ENCODE measurements at places on chromosomes 4 and X.

GRCh38 chrX:19968276-19968675, 22.6 kb downstream of the BCLAF3 start:
- no peak for DNase-seq

GRCh38 chrX:124405868-124406267, 59.5 kb downstream of the SH2D1A start:
- no peak for DNase-seq

- no peak for DNase-seq
Measured at GRCh38 chr4:306551-306961, 1.3 kb upstream of the ZNF732 start.

- DNase-seq = peak; percentile 61
Measured at GRCh38 chr4:185587427-185588161, 52.3 kb upstream of the PDLIM3 start.

- no peak for DNase-seq
Measured at GRCh38 chrX:13897566-13897965, 80.7 kb upstream of the GPM6B start.

- peak; percentile 47 for DNase-seq
Measured at GRCh38 chrX:121308276-121308805, 260.9 kb downstream of the GLUD2 start.

- no peak for DNase-seq
Measured at GRCh38 chr4:53981567-53981966, 82.8 kb downstream of the CHIC2 start.

DNA sequence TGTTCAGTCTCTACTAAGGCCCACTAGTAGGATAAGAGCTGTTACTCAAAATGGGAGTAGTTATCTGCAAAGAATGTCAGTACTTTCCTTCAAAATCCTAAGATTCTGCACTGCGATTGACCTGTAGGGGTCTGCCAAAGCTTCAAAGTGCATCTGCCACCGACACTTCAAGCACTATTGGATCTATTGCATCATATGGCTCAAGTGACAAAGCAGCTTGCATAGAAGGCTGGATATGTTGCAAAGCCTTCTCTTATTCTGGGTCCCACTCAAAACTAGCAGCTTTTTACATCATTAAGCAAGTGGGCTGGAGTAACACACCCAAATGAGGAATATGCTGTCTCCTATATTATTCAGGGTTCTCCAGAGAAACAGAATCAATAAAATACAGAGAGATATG, 115.4 kb upstream of the EMCN start:
- DNase-seq = no peak

DNA sequence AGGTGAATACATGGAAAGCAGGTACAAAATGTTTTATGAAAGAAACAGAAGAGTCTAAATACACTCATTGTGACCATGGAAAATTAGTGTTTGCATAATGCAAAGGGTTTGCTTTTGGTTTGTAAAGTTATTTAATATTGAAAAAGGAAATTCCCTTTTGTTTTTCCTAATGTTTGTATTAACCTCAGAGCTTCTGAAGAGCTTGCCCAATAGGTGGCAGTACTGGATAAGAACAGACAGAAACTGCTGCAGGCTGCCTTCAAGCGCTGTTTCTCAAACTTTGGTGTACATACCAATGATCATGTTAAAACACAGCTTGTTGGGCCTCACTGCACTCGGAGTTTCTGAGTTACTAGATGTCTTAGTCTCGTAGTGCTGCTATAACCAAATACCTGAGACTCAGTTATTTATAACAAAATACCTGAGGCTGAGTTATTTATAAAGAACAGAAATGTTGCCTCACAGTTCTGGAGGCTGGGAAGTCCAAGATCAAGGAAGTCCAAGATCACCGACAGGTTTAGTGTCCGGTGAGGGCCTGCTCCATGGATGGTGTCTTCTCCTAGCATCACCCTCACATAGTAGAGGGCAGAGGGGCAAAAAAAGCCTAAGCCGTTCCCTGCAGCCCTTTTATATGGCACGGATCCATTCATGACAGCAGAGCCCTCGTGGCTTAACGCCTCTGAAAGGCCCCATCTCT, 54.2 kb downstream of the SUPT20HL2 start:
- DNase-seq = peak; percentile 25

- DNase-seq = no peak
Measured at GRCh38 chrX:122555925-122556324, 628.2 kb upstream of the GRIA3 start.

DNA sequence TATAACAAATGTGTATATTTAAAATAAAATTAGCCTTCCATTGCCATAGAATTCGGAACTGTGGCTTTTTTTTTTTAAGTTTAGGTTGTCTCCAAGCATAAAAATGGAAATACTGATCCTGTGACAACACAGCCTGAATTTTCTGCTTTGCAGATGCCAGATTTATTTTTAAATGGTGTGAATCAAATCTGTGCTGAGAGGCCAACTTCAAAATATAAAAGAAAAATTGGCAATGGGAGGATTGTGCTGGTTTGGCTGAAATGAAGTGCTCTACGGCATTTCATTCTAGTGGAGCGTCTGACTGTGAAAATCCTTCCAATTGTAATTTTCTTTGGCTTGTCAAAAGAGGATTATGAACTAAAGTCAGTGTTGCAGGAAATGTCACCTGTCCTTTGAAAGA, 580.3 kb upstream of the ZFP42 start:
- peak; percentile 30 for DNase-seq

DNA sequence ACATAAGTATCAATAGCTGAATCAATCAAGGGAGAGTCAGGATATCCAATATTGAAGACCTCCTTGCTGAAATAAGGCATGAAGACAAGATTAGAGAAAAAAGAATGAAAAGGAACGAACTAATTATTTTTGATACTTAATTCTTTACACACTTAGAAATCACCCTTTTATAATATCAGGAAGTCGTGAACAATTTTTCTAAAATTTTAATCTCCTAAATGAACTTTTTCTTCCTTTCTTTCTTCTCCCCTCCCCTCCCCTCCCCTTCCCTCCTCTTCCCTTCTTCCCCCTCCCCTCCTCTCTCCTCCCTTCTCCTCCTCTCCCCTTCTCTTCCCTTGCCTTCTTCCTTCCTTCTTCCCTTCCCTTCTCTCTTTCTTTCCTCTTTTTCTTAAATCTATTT, 872.1 kb upstream of the PCDH10 start:
- no peak for DNase-seq

DNA sequence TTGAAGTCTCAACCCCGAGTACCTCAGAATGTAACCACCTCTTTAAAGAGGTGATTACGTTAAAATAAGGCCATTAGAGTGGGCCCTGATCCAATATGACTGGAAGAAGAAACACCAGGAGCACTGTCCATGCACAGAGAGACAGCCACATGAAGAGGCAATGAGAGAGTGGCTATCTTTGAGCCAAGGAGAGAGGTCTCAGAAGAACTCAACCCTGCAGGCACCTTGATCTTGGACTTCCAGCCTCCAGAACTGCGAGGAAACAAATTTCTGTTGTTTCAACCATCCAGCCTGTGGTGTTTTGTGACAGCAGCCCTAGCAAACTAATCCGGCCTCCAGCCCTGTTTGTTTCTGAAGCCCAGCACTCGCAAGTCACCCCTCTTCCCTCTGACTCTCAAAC, 46.3 kb upstream of the ADGRG2 start:
- no peak for DNase-seq

- DNase-seq = no peak
Measured at GRCh38 chr4:180169394-180169793, 2073.8 kb upstream of the TENM3 start.
